Stimulated activated CD8-positive, alpha-beta memory T cell treated with anti-CD3 and anti-CD28 coated beads, Interleukin-7, amount 100 ng/mL, for 4 hours (primary cell): ENCODE measurements at places on chromosomes 16 and 17.
A peak's percentile ranks its signal among the peaks of the same experiment; 100 is the strongest.

DNA sequence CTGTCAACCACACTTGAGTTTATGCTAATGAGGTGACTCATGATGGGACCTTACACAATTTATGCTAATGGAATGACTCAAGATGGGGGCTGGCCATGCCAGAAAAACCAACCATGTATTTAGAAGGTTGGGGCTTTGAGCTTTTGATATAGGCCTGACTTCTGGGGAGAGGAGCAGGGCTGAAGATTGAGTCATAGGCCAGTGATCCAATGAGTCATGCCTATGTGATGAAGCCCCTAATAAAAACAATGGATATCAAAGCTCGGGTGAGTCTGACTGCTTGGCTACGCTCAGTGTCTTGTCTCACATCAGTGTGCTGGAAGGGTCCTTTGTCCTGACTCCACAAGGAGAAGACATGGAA, 7.3 kb downstream of the MFSD6L start:
- DNase-seq: no peak

- peak; percentile 29 for DNase-seq
Observed at GRCh38 chr17:67477687-67478086, 100.6 kb downstream of the PITPNC1 start.

DNA sequence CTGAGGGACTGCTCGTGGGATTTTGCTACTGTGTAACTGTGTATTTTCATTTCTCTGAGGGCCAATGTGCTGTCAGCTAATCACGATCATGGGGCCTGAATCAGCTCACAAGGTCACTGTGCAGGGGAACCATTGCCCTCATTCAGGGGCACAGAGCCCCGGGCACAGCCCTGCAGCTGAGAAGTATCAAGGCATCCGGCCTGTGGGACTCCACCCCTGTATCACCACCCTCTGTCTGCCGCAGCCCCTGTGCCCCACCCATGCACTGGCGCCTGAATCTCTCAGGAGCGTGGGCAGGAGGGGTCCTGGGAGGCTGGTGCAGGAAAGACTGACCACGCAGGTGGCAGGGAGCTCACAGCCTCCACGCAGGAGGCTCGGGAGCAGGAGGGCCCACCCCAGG, 43.4 kb upstream of the RASD1 start:
- no peak for DNase-seq

- DNase-seq: no peak
Observed at GRCh38 chr17:82830249-82830661, 9.6 kb downstream of the ZNF750 start.

DNA sequence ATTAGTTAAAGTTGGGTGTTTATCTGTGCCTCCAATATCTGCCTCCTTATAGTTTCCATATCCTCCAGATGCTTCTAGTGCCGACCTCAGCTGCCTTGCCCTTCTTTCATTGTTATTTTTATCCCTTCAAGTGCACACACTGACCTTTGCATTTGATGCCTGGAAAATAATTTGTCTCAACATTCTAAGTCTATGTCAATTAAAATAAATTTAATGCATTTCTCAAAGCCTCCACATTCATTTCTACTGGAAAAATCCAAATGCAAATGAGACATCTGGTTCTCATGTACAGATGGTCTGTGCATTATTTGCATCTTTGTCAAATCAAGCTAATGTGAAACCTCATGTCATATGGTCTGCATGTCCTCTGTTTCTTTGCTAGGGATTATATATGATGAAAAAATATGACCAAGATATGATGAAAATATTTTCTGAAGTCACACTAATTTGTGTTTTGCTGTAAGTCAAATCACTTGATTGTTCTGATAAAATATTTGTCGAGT, 61.4 kb downstream of the TMEM100 start:
- no peak for DNase-seq
